ENCODE measurements at places on chromosomes 11 and 22.

DNA sequence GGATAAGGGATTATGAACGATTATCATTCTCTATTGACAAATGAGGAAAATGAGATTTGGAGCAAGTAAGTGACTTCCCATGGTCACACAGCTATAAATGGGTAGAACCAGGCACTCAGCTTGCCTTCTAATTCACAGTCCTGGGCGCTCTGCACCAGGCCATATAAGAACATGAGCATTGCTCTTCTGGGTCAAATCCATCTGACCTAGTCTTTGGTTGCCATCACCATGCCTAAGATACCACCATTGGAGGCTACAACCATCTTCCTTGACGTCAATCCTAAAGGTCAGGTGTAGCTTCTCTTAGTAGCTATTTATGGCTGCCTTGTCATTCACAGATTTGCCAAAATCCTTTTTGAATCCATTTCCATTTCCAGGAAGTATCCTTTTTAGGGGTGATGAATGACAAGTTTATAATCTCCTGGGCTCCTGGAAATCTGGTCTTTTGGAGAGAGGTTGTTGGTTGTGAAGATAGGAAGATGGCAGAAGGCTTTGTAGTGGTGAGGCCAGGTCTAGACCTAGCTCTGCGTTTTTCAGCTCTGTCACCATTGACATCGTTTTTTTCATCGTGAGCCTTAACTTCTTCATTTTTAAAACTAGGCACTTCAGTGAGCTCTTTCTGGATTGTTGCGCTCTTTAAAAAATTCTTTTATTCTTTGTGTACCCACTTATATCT, 11.1 kb downstream of the ZBTB16 start:
- DNase-seq, result no peak

GRCh38 chr11:131827430-131827829, 457.0 kb downstream of the NTM start:
- no peak for DNase-seq

- DNase-seq, result no peak
Observed at GRCh38 chr22:36036167-36036624, 7.6 kb upstream of the RBFOX2 start.

GRCh38 chr22:39369586-39369985, 19.8 kb downstream of the SYNGR1 start:
- no peak for DNase-seq

GRCh38 chr22:49783926-49784629, 43.6 kb downstream of the BRD1 start:
- DNase-seq, result no peak

DNA sequence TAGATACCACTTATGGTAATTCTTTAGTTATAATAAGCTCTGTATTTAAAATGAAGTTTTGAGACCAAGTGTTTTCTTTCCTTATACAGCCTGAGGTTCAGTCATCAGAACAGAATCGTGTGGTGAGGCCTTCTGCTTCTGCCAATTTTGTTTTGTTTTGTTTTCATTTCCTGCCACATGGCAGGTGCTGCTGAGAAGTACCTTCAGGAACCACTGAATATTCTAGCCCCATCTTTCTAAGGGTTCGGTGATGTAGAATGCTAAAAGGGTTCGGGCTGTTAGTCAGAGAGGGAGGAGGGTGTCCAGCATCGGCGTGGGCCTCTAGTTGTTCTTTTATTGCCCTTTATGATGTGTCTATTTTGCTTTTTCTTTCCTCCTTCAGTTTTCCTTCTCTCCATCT, 25.8 kb downstream of the TNRC6B start:
- no peak for DNase-seq
